CD4-positive, CD25-positive, alpha-beta regulatory T cell (primary cell): ENCODE measurements at places on chromosomes 11 and 22. TPM values are rescaled to one million over a fixed set of nuclear protein-coding genes. Genes with fewer than 3 reads are reported as not detected.

- no peak for DNase-seq
Measured at GRCh38 chr11:1009991-1010390, 26.5 kb downstream of the MUC6 start.

DNA sequence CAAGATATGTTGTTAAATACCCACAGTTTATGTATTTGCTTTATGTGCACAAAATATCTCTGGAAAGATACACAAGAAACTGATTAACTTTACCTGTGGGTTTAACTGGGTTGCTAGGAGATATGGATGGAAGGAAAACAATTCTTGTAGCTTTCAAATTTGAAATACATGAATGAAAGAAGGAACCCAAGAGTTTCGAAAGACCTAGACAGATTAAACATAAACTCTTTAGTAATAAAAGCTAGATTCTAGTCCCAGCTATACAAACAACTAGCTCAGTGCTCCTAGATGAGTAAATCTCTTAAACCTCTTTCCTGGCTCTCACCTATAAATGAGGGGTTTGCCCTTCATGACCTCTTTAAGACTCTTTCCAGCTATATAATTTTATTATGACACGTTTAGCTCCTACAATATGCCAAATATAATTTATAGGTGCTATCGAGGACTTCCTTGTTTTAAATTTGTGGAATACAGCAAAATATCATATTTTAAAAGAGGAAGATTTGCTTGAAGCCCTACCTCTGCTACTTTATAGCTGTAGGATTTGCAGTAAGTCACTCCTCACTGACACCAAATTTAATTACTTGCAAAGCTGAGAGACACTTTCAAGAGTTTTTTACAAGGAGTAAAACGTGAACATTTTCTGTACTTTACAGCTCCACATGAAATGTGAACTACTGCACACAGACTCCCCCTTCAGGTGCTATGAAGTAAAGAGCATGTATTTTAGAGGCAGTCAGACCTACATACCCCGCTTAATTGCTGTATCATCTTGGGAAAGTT, 50.7 kb downstream of the RRAS2 start:
- peak; percentile 11 for DNase-seq

- DNase-seq = no peak
Measured at GRCh38 chr11:90476442-90477007, 253.7 kb upstream of the CHORDC1 start.

GRCh38 chr11:116371146-116371545, 401.6 kb downstream of the BUD13 start:
- no peak for DNase-seq

DNA sequence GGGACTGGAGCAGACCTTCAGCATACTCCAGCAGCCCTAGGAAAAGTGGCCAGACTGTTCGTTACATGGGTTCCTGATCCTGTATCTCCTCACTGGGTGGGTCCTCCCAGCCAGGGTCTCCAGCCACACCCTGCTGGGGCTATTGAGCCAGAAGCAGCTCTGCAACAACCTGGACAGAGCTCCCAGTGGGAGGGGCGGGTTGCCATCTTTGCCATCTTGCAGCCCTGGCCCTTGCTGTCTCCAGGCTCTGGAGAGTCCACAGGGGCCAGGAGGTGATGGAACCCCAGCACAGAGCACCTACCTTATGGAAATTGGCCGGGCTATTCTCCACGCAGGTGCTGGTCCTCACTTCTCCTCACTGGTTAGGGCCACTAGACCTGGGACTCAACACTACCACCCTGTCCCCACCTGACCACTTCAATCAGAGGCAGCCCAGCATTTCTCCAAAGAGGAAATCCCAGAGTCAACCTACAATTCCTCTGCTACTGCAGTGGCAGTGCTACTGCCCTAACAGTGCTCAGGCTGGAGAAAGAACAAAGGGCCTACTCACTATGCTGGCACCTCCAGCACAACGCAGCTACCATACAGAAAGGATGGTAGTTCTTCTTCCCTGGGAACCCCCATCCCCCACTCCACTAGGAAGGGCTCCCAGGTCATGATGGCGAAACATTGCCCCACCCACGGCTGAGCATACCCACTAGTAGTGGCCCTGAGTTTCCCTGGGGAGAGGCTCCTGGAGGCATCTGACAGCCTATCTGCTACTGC, 290.2 kb upstream of the NCAM1 start:
- DNase-seq = no peak

GRCh38 chr11:75450826-75451821, 18.1 kb upstream of the KLHL35 start:
- DNase-seq = peak; percentile 20

DNA sequence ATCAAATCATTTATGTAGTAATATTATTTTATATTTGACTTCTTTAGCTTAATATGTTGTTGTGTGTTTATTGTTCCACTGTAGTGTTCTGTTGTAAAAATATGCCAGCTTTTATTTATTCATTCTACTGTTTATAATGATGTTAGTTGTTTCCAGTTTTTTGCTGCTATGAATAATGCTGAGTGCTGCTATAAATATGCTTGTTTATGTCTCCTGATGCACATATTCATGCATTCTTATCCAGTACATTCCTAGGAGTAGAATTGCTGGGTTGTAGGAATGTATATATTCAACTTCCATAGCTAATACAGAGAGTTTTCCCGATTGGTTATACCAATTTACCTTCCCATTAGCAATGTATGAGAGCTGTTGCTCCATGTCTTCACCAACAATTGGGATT, 33.5 kb upstream of the RAB30 start:
- no peak for DNase-seq

DNA sequence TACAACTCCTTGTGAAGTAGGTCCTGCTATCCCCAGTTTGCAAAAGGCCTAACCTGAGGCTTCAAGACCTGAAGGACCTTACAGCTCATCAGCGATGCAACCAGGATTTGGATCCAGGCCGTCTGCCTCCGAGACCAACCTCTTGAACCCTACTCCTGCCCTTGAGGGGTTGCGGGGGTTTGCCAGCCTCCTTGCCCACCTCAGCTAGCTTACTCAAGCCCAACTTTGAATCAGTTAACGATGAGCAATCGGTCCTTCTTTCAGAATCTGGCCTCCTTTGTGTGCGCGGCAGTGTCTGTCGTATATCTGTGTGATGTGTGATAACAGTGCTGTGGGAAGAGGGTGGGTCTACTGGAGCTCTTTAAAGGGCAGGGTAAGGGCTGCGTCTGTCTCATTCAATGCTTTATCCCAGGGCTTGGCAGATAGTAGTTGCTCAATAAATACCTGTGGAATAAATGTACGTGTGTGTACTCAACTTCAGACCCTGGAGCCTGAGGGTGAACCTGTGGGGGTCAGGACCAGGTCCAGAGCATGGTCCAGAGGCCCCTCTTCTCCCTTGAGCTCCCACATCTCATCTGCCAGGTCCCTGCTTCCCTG, 3.2 kb downstream of the CHRM1 start:
- DNase-seq = no peak

PIWIL4 gene
- 0.18 TPM for polyA plus RNA-seq

- no peak for DNase-seq
Measured at GRCh38 chr11:128620309-128621100, 33.1 kb upstream of the ETS1 start.

SHISA8 gene
- polyA plus RNA-seq = not detected

SLC22A8 gene
- polyA plus RNA-seq = not detected

- no peak for DNase-seq
Measured at GRCh38 chr22:30234786-30235470, 11.6 kb downstream of the LIF start.

DNA sequence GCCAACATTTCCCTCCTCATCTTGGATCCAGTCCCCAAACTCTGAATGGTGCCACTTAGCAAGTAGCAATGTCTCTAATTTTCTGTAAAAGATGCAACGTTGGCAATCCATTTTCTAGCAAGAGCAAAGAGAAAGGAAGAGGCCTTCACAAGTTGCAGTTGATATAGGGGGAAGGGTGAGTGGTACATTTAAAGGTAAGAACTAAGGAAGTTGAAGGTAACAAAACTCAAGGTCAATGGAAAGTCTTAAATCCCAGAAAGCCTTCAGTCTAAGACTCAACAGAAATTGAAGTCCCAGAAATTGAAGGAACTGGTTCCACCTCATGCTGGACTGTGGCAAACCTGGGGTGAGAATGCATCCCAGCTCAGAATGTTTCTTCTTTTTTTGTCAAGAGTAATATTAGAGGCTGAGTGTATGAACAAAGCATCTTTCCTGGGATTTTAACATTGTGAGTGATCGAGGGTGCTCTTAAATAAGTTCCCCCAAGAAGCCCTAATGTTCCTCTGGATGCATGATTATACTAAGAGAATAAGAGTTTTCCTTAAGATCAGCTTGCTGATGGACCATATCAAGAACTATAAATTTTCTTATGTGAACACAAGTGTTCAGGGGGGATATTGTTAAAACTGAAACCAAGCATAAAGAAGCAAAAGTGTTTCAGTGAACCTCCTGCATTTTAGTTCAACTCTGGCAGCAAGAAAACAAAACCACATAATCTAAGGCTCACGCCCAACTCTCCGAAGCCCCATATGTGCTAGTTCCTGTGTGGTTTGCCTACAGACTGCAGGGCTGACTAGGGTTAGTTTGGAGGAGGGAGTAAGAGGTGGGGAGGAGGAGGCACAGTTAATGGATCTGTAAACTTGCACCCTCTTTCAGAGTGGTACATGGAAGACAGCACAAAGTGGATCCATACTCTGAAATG, at the start of gene GRAP2:
TSS of gene GRAP2 (plus strand) at position 779 of the 922 bp plus-strand sequence. CDS start 46,023 bp downstream, outside the sequence.
- peak; percentile 95 for DNase-seq

- no peak for DNase-seq
Measured at GRCh38 chr22:48696371-48696770, 1131.3 kb downstream of the BRD1 start.

FGF19 gene
- not detected for polyA plus RNA-seq

DNA sequence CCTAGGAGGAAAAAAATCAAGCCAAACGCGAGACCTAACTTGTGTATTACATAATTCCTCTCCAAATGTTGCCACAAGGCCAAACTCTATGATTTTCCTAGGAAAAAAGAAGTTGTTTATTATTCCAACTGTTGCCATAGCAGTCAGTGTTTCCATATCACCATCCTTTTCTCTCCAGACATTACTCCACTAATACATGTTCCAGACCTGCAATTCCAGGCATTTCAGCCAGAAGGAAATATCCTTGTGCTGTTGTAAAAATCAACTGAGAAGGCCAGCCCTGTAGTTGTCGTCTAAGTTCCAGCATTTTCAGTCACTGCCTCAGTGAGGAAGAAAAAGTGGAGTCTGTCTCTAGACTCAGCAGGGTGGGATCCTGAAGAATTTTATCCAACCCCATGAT, 33.1 kb upstream of the PAMR1 start:
- DNase-seq = no peak

GRCh38 chr11:100923555-100923954, 206.1 kb downstream of the PGR start:
- DNase-seq = no peak

DNA sequence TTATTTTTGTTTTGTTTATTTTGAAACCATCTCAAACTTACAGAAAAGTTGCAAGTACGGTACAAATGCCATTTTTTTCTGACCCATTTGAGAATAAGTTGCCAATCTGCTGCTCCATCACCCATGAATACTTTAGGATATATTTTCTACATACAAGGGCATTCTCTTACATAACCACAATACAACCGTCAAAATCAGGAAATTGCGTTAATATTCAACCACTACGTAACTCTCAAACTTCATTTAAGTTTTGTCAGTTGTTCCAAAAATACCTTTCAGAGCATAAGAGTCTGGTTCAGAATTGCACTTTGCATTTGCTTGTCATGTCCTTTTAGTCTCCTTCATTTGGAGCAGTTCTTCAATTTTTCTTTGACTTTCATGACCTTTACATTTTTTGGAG, 194.3 kb upstream of the BDNF start:
- no peak for DNase-seq

DNA sequence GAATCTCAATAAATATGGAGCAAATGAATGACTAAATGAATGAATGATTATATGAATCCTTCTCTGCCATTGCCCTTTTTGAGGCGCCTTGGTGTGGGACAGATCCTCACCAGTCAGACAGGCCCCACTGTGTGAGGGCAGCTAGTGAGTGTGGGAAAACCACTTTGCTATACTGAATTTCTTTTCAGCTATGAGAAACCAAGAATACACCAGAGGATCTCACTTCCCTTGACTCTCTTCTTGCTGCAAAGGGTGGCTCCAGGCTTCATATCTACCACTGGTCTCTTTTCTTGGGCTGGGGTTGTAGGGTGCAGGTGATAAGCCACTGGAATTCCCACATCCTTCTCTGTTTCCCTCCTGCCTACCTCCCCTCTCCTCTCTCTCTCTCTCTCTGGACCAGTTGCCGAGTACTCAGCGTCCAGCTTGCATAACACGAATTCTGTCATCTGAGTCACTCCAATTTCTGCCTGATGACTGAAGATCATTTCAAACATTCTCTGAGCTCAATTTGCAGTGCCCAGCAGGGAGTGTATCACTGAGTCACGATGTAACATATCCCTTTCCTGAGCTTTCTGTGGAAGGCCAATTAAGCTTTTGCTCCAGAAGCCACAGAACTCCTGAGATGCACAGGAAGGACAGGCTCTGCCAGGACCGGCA, 304.3 kb upstream of the NCAM1 start:
- no peak for DNase-seq

GRCh38 chr11:27246925-27247324, 116.1 kb downstream of the CCDC34 start:
- DNase-seq = no peak

GRCh38 chr11:3611976-3612678, 29.7 kb downstream of the ART5 start:
- no peak for DNase-seq

FUT4 gene
- polyA plus RNA-seq = 2.1 TPM

DNA sequence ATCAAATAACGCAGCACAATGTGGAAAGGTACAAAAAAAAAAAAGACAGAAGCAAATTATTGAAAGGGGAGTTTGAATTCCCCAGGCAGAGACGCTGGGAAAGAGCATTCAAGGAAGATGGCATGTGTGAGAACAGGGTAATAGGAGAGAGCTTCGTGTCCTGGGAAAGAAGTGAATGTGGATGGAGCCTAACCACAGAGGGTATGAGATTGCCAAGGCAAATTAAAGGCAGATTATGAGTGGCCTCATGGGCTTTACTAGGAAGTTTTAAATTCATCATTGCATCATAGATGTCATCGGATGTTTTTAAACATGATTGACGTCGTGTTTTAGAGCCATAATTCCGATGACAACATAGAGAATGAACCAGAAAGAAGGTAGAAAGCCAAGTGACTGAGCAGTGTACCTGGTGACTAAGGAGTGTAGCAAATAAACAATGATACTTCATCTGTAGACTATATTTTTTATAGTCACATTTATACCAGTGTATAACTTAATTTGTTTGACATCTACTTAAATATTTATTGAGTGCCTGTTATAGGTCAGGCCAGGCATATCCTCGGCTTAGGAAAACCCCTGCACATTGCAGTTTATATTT, 151.4 kb downstream of the MSANTD4 start:
- no peak for DNase-seq
